ENCODE measurements at places on chromosomes 1 and 21. TPM values are rescaled to one million over a fixed set of nuclear protein-coding genes. Genes with fewer than 3 reads are reported as not detected.

ARPC5 gene
- total RNA-seq = 35.0 TPM

C1orf87 gene
- not detected for total RNA-seq

TRMT13 gene
- 3.8 TPM for total RNA-seq

ST6GALNAC5 gene
- total RNA-seq = 0.27 TPM

TMEM269 gene
- under 0.01 TPM for total RNA-seq

LCE1E gene
- not detected for total RNA-seq

LCE2C gene
- not detected for total RNA-seq

Data from hematopoietic multipotent progenitor cell (in vitro differentiated cells).